KG1 (cell line): ENCODE measurements at places on chromosomes 4 and X.

DNA sequence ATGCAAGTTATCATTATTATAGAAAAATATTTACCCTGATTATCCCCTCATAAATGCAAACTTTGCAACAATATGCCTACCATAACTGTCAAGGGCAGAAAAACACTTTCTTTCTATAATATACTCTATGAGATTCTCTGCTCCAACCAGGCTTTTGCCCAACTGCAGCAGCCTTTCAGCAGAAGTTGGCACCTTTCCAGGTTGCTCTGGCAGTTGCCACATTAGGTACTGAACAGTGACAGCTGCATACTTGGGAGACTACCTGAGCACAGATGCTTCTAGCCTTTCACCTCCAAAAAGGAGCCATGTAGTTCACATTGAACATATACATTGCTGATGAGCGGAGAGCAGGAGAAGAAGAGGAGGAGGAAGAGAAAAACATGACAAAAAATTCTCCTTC lies 69.5 kb upstream of the BRWD3 start:
- no peak for DNase-seq

GRCh38 chr4:125507141-125507540 lies 192.4 kb downstream of the FAT4 start:
- DNase-seq, result no peak

GRCh38 chr4:53601251-53601764 lies 10.0 kb upstream of the LNX1 start:
- DNase-seq, result no peak

DNA sequence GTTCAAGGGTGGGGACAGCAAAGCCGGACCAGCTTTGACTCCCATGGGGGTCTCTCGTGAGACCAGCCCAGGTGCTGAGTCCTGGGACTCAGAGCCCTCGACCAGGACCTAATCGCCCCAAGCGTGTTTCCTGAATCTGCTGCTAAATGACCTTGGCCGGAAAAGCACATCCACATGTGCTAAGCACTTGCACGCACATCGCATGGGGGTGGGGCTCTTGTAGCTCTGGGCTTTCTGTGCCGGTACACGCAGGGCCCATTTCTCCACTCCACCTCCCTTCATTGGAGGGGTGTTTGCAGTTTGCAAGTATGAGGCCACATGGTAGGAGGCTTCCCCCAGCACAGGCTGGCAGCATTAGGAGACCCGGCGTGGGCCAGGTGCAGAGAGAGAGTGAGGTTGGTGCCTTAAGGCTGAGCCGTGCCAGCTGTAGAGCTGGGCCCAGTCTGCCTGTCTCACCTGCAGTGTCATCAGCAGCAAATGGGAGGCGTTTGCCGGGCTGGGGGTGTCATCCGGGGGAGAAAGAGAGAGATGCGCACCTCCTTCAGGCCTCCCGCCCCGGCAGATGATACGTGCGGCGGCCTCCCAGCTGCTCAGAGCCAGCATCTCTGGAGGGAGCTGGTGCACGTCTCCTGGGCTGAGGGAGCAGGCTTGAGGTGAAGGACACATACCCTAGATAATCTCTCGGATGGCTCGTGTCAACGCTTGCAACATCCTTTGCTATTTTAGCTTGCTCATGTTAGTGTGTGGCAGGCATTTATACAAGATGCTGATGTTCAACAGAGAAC lies 45.2 kb upstream of the CLCN4 start:
- peak; percentile 29 for DNase-seq

GRCh38 chrX:51798701-51799100 lies 55.5 kb downstream of the GSPT2 start:
- no peak for DNase-seq

- DNase-seq, result no peak
Measured at GRCh38 chr4:150033901-150034300, 44.3 kb upstream of the DCLK2 start.

DNA sequence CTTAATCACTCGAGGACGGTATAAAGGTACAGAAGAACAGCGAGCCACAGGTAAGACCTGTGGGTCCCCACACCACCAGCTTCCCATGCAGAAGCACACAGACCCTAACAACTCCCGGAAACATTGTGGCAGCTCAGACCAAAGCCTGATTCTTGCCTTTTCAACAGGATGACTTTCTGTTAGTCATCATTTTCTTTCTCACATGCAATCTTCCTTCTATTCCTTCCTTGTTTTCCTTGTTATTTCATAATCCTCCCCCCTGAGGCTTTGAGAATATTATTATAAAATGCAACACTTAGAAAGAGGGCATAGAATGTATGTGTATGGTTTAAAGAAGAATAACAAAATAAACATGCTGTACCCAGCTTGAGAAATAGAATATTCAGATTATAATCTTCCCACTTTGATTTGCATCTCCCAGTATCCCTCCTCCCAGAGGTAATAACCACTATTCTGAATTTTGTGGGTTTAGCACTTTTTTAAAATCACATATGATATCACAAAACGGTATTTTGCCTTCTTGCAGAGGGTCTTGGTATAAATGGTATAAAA lies 100.9 kb downstream of the FHDC1 start:
- no peak for DNase-seq

DNA sequence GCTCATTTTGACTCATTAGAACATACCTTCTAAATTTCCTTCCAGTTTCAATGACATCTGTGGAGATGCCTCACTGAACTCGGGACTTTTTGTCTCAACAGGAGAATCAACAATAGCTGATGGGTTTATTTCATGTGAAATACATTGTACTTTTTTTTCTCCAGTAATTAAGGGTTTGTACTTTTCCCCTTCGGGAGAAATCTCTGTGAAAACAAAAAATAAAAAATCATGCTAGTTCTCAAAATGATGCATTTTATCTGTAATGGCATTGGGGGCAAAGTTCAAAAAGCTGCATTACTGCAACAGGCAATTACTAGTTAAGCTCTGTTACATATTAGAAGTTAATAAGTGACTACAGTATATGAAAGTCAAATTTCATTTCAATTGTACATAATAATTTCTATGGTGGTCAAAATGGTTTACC lies 167.3 kb upstream of the SH3RF1 start:
- no peak for DNase-seq

GRCh38 chr4:119281393-119281792 lies 40.5 kb downstream of the FABP2 start:
- no peak for DNase-seq

DNA sequence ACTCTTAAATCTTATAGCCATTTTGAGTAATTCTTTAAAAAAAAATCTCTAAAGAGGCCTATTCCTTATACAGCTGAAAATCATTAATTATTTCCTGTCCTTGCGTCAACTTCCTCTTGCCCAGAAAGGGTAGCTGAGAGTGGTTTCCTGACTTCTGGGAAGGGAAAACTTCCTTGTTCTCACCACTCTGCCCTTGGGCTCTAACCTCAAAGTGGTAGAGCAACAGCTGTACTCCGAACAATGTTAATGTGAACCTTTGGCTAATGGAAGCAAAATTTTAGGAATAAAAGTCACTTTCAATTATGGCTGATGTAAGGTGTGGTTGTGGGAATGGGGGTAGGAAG lies 15.3 kb downstream of the KLHL2 start:
- no peak for DNase-seq

DNA sequence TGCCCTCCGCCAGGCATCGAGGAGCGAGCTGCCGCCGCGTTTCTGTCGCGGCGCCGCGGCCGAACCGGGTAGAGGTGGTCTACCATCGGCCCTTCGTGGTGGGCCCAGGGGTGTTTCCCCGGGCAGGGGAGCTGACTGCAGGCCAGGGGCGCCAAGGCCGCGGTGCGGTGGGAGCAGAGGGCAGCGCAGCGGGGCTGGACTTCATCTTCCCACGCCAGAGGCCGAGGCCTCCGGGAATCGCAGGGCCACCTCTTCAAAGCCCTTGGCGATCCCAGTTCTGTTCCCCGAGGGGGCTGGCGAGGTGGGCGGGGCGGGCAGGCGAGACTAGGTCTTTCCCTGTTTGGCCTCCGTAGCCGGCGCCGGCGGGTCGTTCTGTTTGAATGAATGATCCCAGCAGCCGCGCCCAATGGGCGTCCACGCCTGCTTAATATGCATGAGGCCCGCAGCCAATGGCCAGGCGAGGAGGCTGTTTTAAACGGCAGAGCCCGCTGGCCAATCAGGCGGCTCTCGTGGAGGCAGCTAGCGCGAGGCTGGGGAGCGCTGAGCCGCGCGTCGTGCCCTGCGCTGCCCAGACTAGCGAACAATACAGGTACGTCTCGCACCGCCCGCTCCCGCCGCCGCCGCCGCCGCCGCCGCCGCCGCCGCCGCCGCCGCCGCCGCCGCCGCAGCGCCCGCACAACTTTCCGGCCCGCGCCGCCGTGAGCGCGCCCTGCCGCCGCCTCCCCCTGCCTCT lies at the start of gene HMGB3:
HMGB3 (plus strand) TSS at position 548 of the 733 bp plus-strand sequence. CDS start 2,265 bp downstream, outside the sequence.
- DNase-seq, result peak; percentile 62

DNA sequence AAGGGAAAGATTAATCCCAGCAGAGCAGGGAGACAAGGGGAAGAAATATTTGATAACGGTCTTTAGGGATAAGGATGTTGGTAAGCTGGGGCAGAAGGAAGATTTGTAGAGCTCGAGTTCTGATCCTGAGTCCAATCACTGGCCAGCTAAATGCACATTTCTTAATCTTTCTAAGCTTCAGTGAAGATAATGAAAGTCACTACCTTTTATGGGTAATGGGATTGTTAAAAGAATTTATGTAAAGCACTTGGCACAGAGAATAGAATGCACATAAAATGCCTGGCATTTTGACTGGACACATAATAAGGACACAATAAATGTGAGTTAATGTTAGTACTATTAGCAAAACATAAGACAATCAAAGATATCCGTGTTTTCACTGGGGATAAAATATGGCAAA lies 43.3 kb downstream of the NCAPG start:
- no peak for DNase-seq

DNA sequence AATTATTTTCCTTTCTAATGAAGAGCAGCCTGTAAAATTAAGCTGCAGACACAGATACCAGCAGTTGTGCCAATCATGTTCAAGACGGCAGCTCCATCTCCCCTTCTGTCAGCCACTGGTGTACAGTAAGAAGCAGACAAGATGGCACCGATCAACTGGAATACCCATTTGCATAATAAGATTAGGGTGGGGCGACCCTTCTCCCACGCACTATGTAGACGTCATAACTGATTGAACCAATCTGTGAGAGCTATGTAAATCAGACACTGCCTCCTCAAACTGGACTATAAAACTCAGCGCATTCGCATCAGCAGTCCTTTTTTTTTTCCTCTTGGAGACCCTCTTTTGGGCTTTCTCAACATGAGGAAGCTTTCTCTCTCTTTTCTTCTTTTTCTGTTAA lies 40.4 kb upstream of the INTS6L start:
- no peak for DNase-seq

GRCh38 chr4:147034372-147034771 lies 88.7 kb upstream of the TTC29 start:
- no peak for DNase-seq

DNA sequence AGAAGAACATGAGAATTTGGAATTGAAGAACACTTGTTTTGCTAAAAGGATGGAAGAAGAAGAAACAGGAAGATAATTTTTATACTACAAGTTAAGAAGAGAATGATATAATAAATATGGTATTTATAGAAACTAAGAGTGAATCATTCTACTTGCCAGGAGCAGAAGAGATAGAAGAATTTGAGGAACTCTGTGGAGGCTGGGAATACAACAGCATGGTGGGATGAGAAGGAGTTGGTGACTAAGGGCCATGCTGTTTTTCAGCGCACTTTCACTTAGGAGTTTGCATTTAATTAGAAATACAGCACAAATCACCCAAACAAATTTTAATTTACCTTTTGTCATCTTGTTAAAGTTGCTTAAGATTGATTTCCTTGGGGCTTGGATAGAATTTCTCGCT lies 20.5 kb downstream of the HADH start:
- DNase-seq, result no peak

DNA sequence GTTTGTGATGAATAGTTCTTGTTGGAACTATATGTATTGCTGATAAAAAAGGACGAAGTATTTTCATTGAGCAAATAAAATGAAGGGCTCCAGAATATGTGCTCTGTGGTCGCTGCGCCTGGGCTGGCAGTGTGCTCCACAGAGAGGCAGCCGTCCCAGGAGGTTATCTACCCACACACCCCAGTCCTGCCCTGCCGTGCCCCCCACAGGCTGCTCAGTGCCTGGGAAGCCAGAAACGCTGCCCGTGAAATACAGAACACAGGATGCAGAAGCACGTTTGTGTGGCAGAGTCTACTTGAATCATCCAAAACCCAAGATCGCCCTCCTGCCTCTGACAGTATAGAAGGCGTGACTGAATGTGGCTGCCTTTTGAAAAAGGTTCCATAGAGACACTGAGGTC lies 1.4 kb downstream of the CLDN22 start:
- DNase-seq, result no peak

DNA sequence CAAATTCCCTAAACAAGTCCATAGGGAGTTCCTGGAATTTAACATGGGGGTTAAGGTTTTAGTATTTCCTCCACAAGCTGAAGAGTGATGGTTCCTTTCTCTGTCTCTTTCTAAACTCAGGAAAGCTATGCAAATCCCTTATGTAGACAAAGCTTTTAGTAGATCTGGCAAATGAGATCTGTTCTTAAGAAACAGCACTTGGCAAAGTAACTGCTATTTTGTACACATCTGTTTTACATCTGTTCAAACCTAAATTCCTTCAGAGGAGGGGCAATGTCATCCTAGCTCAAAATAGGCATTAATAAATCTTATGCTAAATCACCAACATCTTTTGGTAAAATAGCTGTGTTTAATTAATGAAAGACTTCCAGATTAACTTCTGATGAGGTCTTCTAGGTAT lies 137.8 kb upstream of the TBC1D9 start:
- no peak for DNase-seq

GRCh38 chr4:142846108-142846728 lies at the start of gene INPP4B:
TSS of gene INPP4B (minus strand) at chr4:142846301.
- DNase-seq, result peak; percentile 26

GRCh38 chr4:40214661-40215418 lies 18.0 kb downstream of the RHOH start:
- DNase-seq, result no peak

- DNase-seq, result no peak
Measured at GRCh38 chr4:143021384-143021783, 163.3 kb upstream of the USP38 start.

GRCh38 chr4:127211650-127212560 lies 420.9 kb upstream of the INTU start:
- no peak for DNase-seq

- no peak for DNase-seq
Measured at GRCh38 chr4:21363701-21364100, 584.9 kb downstream of the KCNIP4 start.

GRCh38 chr4:75639124-75639695 lies 8.9 kb upstream of the CDKL2 start:
- DNase-seq, result no peak

DNA sequence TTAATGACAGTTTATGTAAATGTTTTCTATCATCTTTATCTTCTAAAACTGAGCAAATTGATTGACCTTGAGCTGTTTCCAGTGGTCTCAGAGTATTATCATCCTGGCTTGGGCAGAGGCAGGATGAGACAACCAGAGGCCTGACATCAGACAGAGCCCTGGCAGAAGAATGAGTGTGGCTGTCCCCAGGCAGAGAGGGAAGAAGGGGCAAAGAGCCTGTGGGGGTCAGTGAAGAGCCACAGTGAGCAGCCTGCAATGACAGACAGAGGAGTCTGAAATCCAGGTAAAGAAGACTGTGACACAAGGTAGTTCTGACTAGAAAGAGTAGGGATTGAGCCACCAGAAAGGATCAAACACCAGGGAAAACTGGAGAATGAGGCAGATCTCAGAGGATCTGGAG lies 182.4 kb upstream of the ARSJ start:
- DNase-seq, result no peak

GRCh38 chr4:173046818-173047217 lies 121.8 kb upstream of the GALNT7 start:
- DNase-seq, result no peak

GRCh38 chrX:1824855-1825254 lies 210.0 kb downstream of the ASMT start:
- no peak for DNase-seq

- no peak for DNase-seq
Measured at GRCh38 chr4:143399113-143399949, 62.7 kb downstream of the GAB1 start.
